ENCODE measurements at places on chromosomes 6 and 20. TPM values are rescaled to one million over a fixed set of nuclear protein-coding genes. Genes with fewer than 3 reads are reported as not detected.

- no peak for DNase-seq
Observed at GRCh38 chr20:53757472-53757913, 163.9 kb upstream of the ZNF217 start.

GRCh38 chr6:53811746-53812145 is 16.9 kb downstream of the LRRC1 start:
- DNase-seq, result no peak

DNA sequence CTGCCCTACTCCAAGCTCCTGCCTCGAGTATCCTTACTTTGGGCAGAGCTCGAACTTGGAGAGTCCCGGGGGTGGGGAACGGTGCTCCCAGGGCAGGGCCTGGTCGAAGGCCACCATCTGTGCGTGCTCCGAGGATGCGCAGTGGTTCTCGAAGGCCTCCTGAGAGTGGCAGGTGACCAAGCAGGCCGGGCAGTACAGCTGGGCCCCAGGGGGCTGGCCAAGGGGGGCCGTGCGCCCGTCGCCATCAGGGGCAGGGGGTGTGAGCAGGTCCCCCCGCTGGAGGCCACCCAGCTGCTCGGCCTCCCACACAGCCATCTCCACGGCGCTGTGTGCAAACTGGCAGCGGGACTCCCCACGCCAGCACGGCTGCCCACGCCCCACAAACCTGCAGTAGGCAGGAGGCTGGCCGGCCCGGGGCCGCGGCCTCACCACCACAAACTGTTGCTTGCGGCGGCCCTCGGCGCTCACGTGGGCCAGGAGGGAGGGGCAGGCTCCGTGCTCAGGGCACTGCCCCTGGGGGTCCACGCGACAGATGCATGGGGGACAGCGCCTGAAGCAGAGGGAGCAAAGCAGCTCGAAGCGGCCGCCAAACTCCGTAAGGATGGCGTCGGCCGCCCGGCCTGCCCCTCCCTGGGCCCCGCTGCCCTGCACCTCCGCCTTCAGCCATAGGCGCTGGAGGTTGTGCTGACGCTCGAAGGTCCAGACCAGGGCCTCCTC is 1.8 kb downstream of the HELZ2 start:
- no peak for DNase-seq

DNA sequence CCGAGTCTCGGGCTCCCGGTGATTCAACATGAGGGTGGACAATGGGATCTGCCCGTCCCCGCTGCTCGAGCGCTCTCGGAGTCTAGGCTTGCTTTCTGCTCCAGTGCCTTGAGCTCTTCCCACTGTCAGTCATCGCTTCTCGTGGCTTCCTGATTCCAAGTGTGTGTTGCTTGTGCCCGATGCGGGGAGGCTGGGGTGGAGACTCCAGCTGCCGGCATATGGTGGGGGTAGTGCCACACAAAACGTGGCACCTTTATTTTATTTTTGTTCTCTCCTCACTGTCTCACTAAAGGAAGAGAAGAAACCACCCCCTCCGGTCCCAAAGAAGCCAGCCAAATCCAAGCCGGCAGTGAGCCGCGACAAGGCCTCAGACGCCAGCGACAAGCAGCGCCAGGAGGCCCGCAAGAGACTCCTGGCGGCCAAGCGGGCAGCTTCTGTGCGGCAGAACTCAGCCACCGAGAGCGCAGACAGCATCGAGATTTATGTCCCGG is 14.8 kb upstream of the MYL9 start:
- no peak for DNase-seq

DNA sequence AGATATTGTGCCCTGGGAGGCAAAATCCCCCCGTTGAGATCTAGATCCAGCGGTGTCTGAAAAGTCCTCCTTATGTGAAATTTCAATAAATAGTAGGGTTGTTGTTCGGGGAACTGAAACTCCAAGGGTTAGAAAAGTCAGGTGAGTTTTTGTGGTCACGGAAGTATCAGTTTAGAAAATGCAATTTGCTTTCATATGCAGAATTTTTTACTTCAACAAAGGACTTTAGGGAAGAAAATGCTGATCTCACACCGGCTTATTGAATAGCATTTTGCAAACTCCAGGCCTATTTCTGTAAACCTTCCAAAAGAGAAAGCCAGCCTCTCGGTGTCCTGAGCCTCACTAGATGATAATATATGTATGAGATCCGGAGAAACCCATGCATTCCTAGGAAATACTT is 254.7 kb downstream of the TSHZ2 start:
- no peak for DNase-seq

DNA sequence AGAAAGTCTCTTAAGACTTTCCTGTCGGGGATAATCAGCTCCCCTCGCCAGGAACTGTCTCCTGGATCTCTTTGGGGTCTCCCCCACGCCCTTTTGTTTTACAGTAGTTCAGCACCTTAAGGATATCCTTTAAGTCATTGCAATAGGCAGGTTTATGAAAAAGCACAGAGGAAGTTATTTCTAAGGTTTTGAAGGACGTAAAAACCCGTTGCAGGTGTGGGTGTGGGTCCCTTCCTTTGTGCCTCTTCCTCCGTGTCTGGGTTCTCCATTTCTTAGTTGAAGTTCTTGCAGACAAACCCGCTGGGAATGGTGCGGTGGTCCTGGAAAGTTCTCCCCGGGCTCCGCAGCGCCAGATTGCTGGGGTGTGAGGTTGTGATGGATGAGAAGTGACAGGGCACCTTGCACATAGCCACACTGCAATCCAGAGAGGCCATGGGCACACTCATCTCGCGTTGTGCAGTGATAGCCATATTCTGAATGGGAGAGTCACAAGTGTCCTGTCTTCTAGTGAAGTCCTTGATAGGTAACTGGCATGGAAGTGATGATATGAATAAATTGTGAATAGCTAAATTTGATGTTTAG is 65.2 kb downstream of the GTF2H5 start:
- no peak for DNase-seq

DNA sequence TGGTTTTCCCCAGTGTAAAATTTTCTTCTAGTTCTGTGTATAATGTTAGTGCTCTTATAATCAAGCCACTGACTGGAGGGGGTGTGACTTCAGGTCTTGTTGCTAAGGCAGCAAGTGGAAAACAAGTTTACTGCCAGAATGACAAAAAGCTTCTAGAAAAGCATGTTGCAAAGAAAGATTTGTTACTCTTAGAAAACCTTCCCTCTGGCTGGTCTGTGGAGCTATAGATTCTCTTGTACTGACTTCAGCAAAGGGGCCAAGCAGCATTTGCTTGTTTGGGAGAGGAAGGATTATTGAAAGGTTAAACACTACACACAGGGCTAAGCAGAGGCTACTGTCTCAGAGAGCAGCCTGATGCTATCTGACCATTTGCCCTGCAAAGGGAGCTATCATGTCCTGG is 288.8 kb downstream of the BTBD9 start:
- DNase-seq, result no peak

GRCh38 chr6:131524695-131525336 is 48.2 kb upstream of the ARG1 start:
- DNase-seq, result no peak

DNA sequence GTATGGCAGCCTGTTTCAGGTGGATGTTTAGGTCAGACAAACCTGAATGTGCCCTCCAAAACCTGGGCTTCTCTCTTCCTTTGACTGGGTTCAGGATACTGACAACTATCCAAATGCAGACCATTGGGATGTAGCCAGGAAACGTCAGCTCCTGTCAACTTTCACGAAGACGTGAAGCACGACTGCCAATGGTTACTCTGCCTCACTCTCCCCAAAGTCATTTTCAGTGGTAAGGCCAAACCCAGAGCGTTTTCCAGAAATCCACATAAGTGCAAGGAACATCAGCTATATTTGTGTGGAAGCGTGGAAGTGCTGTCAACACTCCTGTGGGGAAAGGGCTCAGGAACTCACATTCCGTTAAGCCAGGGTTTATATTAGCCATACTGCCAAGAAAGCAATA is 20.1 kb upstream of the RCAN2 start:
- no peak for DNase-seq

DNA sequence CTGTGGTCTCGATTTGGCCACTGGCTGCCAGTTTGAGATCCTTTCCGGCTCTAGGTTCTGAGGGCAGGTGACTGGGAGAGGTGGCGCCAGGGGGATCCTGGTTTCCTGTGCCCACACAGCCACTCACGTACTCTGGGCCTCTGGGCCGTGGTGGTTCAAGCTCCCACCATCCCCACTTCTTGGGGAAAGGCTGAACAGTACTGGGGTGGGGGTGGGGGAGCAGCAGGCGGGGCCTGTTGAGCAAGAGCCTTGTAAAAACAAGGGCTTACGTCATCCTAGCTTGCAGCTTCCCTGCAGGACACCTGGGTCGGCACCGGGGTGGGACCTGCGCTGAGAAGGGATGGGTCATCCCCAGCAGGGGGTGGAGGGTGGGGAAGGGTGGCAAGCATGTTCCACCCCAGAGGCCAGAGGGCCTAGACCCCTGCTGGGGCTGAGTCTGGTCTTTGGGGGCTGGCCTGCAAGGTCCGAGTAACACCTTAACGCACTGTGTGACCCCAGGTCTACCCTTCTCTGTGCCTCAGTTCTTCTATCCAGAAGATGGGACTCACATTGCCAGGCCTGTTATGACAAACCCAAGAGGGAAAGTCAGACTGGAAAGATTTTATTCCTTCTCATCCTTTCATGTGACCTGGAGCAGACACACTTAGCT is 3.1 kb upstream of the CEBPB start:
- peak; percentile 36 for DNase-seq

DNA sequence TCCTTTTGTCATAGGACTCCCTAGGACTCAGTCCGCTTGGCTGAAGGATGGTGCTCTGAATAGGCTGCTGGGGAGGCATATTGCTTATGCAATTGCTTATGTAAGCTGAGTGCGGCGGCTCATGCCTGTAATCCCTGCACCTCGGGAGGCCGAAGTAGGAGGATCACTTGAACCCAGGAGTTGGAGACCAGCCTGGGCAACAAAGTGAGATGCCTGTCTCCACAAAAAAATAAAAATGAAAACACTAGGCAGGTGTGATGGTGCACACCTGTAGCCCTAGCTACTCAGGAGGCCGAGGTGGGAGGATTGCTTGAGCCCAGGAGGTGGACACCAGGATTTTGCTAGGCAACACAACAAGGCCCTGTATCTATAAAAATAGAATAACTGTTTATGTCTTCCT is 81.3 kb downstream of the EYA2 start:
- no peak for DNase-seq

DNA sequence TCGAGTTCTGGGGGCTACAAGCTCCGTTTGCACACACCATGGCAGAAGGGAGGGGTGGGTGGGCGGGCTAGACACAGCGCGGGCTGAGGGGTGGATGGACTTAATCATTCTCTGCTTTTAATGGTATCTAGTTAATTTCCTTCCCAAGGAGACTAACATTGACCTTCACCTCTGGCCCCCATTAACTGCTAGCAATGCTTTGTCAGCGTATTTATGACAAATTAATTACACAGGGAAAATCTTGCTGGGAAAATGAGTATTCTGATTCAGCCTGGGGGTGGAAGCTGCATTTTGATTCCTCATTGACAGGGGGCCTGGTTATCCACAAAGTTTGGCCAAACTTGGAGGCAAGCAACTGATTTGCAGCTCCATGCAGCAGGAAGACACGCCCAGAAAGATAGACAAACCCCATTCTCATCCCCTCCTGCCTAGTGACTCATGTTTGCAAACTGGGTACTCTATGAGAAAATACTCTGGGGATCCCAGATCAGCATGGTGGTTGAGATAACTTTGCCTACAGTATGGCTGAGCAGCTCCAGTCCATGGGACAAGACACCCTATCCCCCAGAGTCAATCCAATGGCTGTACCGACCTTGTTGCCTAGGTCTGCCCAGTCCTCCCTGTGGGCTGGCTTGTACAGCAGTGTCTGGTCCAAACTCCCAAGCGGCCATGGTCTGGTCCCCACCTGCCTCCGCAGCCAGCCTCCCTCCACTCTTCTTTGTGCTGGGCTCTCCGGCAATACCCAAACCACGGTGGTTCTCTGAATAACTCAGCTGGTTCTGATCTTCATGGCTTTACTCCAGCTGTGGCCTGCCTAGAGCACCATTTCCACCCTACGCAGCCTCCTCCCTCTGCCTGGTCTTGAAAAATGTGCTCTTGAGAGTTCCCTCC is 19.7 kb downstream of the ZBP1 start:
- DNase-seq, result peak; percentile 3

DNA sequence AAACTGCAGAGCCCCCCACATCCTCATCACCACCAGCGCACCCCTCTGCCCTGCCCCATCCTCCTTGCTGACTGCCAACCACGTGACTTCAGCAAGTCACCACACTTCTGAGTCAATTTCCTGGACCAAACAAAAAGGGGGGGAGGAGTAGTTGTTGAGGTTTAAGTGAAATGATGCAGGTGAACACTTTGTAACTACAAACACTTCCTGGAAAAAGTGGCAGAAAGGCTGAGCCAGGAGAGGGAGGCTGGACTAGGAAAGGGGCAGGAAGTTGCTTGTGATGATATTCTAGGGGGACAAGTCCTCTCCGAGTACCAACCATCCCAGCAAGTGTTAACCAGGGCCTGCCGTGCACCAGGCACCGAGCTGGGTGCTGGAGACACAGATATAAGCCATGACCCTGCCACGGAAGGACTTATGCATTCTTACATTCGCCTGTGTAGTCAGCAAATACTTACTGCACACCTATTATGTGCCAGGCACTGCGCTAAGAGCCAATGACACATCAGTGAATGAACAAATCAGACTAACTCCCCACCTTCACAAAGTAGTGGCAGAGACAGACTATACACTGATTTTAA is 67.3 kb downstream of the PREX1 start:
- peak; percentile 44 for DNase-seq

- no peak for DNase-seq
Observed at GRCh38 chr20:25206548-25206947, 11.0 kb downstream of the ENTPD6 start.

DNA sequence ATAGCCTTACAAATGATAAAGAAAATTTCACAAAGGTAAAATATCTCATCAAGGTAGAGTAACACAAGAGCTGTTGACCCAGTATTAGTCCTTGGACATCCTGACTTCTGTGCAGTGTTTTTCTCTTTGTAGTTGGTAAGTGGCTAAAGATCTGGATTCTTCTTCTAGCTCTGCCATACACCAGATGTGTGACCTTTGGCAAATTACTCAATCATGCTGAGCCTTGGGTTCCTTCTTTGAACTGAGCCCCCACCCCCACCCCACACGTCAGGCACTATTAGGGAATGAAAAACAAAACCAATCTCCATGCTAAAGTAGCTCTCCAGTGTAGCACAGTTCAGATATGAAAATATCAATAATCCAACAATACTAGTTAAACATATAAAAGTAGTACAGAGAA is 15.1 kb upstream of the TRIM39 start:
- DNase-seq, result no peak

DNA sequence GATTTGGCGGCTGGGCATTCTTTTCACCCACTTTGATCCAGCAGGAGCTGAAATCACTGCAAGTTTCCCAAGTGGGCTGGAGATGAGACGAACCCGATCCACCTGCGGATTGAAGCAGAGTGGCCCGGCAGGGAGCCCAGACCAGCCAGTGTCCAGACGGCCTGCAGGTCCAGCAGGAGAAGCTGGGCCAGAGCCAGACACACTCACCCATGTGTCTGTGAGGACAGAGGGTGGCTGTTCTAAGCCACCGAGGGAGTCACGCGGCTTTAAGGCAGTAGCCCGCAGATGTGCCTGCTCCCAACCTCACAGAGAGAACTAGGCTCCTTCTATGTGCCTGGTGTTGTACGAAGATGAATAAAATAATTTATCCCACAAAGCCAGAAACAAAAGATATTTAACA is 200.7 kb downstream of the WDR27 start:
- DNase-seq, result no peak

The FANCE gene
- 5.3 TPM for total RNA-seq

The FOXF2 gene
- 0.14 TPM for total RNA-seq

The MEI4 gene
- total RNA-seq, result 0.36 TPM

The SLC4A11 gene
- total RNA-seq, result 1.6 TPM

The ZNF165 gene
- not detected for total RNA-seq

Data from heart right ventricle (tissue), 16 donors.